Thoracic aorta (tissue), 2 donors: ENCODE measurements at places on chromosomes 16 and 17. TPM values are rescaled to one million over a fixed set of nuclear protein-coding genes. Genes with fewer than 3 reads are reported as not detected.

The XAF1 gene
- total RNA-seq, result 36.8 TPM

The CHP2 gene
- total RNA-seq, result not detected

The CDRT4 gene
- 13.5 TPM for total RNA-seq

The TEDC2 gene
- total RNA-seq, result 0.27 TPM

The HBA2 gene
- total RNA-seq, result 433 TPM

The MT1A gene
- 168 TPM for total RNA-seq

The NOB1 gene
- 7.0 TPM for total RNA-seq

The PHF23 gene
- total RNA-seq, result 44.7 TPM

The CETP gene
- not detected for total RNA-seq

The ABCC3 gene
- total RNA-seq, result 143 TPM

The CENPT gene
- total RNA-seq, result 70.9 TPM

- no peak overlapping the region for H3K27ac ChIP-seq
- H3K36me3 ChIP-seq, result peaks cover 4% of the 10 kb centered on the region
- H3K4me1 ChIP-seq, result no peaks in the 10 kb centered on the region
- H3K4me3 ChIP-seq, result no peak overlapping the region
Measured at GRCh38 chr17:3954086-3954485, 10.2 kb downstream of the ATP2A3 start.

- no peak for DNase-seq
- no peaks in the 10 kb centered on the region for H3K36me3 ChIP-seq
- no peak overlapping the region for H3K27ac ChIP-seq
- H3K27me3 ChIP-seq, result no peaks in the 10 kb centered on the region
- H3K4me1 ChIP-seq, result peaks cover 14% of the 10 kb centered on the region
Measured at GRCh38 chr16:56658327-56658875, 642 bp downstream of the MT1F start.

DNA sequence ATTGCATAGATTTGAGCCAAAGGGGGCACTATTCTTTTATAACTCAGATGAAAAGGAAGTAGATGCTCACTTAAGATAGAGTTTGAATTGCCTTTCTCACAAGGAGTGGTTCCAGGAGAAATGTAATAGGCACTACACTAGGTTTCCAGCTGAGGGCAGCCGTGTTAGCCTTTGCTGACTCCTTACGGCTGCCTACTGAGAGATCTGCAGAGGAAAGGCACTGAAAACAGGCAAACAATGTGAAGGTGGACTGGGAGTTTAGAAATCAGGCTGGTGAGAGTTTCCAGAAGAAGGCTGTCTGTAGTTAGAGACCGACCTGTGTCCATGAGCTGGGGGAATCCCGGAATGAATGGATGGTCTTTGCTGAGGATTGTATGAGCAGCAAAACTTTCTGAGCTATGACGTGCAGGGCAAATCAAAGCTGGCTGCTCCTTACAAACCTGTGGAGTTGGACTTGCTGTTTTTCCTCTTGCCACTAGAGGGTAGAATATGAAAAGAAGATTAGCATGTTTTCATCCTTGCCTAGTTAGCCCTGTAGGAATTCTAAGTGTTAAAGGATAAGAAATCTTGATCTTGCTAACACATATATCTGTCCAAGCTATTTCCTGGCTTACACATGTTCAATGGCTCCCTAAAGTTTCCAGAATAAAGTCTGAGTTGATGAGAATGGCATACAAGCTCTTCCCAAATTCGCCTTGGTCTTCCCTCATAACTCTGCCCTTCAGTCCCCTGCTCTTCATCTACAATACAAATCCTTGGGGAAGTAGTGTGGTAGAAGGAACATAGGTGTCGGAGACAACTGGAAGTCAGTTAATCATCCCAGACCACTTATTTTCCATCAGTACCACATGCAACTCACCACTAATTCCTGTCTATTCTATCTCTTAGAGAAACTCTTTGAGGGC, 20.1 kb upstream of the TAOK1 start:
- H3K36me3 ChIP-seq, result no peaks in the 10 kb centered on the region
- H3K4me3 ChIP-seq, result peak overlapping the region; percentile 52
- no peak for DNase-seq
- no peaks in the 10 kb centered on the region for H3K4me1 ChIP-seq
- no peaks in the 10 kb centered on the region for H3K27me3 ChIP-seq

- no peak overlapping the region for H3K4me3 ChIP-seq
- no peaks in the 10 kb centered on the region for H3K36me3 ChIP-seq
- no peaks in the 10 kb centered on the region for H3K4me1 ChIP-seq
- H3K27me3 ChIP-seq, result no peaks in the 10 kb centered on the region
- H3K27ac ChIP-seq, result no peak overlapping the region
Measured at GRCh38 chr16:87499189-87499486, 6.3 kb upstream of the ZCCHC14 start.

DNA sequence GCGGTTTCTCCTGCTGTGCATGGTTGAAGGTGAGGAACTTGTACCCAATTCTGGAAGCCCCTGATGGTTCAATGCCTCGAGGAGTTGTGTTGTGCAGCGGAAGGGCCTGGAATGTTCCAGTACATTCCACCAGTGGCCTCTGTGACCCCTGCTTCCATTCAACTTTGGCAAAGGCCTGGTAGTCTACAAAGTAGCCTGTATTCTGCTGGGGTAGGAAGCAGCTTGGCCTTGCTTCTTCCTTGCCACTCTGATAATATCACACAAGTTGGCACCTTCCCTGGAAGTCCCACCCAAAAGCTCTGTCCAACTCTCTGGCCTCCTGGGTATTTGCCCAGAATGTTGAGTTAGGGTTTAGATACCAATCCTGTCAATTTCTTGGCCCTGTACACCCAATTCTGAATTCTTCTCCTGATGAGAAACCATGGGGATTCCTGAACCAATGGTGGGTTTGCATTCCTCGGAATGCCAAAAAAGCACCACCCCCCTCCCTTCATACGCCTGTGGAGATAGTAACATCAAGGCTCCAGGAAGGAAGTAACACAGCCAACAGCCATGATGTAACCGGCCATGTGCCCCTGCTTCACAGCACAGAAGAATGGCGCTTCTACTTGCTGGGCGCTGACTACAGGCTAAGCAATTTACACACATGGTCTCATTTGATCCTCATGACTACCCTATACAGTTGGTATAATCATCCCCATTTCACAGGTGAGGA, 11.8 kb upstream of the FAM117A start:
- no peak for DNase-seq
- H3K4me1 ChIP-seq, result peaks cover 46% of the 10 kb centered on the region
- no peaks in the 10 kb centered on the region for H3K27me3 ChIP-seq
- H3K4me3 ChIP-seq, result no peak overlapping the region
- H3K27ac ChIP-seq, result peak overlapping the region; percentile 68
- H3K36me3 ChIP-seq, result no peaks in the 10 kb centered on the region

GRCh38 chr17:30558686-30559545, 81.7 kb downstream of the GOSR1 start:
- DNase-seq, result no peak
- no peaks in the 10 kb centered on the region for H3K36me3 ChIP-seq
- no peak overlapping the region for H3K4me3 ChIP-seq
- H3K4me1 ChIP-seq, result no peaks in the 10 kb centered on the region
- no peaks in the 10 kb centered on the region for H3K27me3 ChIP-seq
- H3K27ac ChIP-seq, result no peak overlapping the region

- no peak overlapping the region for H3K4me3 ChIP-seq
- H3K27me3 ChIP-seq, result no peaks in the 10 kb centered on the region
Measured at GRCh38 chr16:70294385-70295025, 4.5 kb upstream of the DDX19B start.

DNA sequence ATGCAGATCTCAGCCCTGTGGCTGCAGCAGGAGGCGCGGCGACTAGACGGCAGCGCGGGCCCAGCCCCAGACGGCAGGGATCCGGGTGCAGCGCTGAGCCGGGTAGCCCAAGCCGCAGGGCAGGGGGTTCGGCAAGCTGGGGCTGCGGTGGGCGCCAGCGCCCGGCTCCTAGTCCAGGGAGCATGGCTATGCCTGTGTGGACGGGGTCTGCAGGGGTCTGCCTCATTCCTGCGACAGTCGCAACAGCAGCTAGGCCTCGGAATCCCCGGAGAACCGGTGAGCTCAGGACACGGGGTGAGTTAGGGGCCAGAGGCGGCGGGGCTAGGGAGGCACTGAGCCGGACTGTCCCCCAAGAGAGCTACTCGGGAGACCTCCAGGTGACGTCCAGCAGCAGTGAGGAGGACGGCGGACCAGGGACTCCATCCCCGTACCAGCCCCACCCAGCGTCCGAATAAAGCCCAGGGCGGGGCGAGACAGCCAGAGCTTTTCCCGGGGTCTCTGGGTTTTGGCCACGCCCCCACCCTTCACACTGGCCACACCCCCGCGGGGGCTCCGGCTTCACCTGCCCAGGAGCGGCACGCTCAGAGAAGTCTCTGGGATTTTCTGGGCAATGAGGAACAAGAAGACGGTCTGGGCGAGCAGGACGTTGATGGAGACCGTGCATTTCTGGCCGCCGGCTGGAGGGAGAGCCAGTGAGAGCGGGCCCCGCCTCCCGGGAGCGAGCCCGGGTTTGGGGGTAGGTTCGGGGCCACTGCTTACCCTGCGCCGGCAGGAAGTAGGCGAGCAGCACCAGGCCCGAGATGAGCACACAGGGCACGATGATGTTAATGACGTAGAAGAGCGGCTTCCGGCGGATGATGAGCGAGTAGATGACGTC, 1.1 kb downstream of the C17orf107 start:
- H3K4me1 ChIP-seq, result peaks cover 16% of the 10 kb centered on the region
- no peak overlapping the region for H3K27ac ChIP-seq
- H3K36me3 ChIP-seq, result peaks cover 9% of the 10 kb centered on the region
- no peak for DNase-seq
- peak overlapping the region; percentile 74 for H3K4me3 ChIP-seq
- H3K27me3 ChIP-seq, result no peaks in the 10 kb centered on the region

GRCh38 chr16:48381201-48381600, 4.0 kb downstream of the SIAH1 start:
- H3K36me3 ChIP-seq, result no peaks in the 10 kb centered on the region
- no peak for DNase-seq
- no peaks in the 10 kb centered on the region for H3K27me3 ChIP-seq

DNA sequence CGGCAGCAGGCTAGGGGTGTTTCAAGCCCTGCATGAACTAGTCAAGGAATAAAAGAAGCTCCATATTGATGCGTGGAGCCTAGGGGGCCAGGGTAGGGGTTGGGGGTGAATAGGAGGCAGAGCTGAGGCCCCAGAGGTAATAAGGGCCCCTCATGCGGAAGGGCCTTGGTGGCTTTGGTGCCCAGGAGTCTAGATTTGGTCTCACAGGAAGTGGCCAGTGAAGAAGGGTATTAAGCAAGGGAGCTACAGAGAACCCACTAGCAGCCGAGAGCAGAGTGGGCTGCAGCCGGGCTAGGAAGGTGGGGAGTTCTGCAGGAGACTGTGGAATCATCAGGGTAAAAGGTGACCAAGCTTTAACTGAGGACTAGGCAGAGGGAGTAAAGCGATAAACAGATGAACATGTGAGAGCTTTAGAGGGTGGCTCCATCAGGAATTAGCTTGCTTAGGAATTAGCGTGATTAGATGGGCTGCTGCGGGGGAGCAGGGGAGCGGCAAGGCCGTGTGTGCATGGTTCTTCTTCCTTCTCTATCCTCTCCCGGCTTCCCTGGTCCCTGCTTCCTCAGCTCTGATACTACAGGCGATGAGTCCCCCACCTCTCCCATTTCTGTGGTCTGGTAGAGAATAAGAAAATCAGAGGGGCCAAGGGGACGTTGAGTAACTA, 9.8 kb downstream of the GNGT2 start:
- H3K36me3 ChIP-seq, result no peaks in the 10 kb centered on the region
- H3K27ac ChIP-seq, result no peak overlapping the region
- no peaks in the 10 kb centered on the region for H3K27me3 ChIP-seq
- no peak overlapping the region for H3K4me3 ChIP-seq

DNA sequence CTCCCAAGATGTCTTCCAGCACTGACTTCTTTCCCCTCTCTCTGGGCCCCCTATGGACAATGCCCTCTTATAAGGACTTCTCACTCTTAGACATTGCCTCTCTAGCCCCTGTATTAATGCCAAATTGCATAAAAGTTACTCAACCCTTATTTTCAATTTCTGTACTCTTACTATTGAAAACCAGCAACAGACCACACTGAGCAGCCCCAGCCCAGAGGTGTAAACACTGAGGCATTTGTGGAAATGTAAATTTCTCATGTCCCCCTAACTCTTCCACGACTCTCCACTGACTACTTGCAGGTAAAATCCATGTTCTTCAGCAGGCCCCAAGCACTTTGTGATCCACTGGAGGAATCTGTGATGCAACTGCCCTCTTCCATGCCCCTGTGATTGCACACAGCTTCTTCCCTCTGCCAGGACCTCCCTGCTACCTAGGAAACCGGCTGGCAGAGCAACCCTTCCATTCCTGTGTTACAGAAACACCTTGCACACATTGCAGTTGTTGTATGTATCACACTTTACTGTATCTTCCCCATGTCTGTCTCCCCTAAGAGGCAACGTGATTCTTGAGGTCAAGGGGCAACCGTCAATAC, 4.4 kb downstream of the N4BP1 start:
- peaks cover 68% of the 10 kb centered on the region for H3K4me1 ChIP-seq
- no peak overlapping the region for H3K27ac ChIP-seq
- H3K4me3 ChIP-seq, result no peak overlapping the region
- no peaks in the 10 kb centered on the region for H3K36me3 ChIP-seq

DNA sequence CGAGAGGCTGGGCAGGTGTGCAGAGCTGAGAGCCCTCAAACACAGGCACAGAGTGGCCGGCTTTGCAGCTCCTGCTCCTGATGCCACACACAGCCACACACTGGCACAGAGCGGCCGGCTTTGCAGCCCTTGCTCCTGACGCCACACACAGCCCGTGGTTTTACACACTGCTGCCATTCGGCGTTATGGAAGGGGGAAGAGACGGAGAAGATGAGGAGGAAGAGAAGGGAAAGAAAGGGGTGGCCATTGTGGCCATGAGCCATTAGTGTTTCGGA, 26.8 kb downstream of the WSCD1 start:
- DNase-seq, result no peak
- no peak overlapping the region for H3K4me3 ChIP-seq
- no peaks in the 10 kb centered on the region for H3K4me1 ChIP-seq
- no peaks in the 10 kb centered on the region for H3K27me3 ChIP-seq
- no peak overlapping the region for H3K27ac ChIP-seq

GRCh38 chr17:49402706-49403105, 12.0 kb downstream of the PHB1 start:
- H3K4me1 ChIP-seq, result no peaks in the 10 kb centered on the region
- peaks cover 38% of the 10 kb centered on the region for H3K36me3 ChIP-seq
- H3K4me3 ChIP-seq, result no peak overlapping the region
- H3K27ac ChIP-seq, result no peak overlapping the region
- H3K27me3 ChIP-seq, result no peaks in the 10 kb centered on the region

GRCh38 chr17:78142119-78142861, 3.9 kb upstream of the C17orf99 start:
- H3K27me3 ChIP-seq, result no peaks in the 10 kb centered on the region
- no peaks in the 10 kb centered on the region for H3K36me3 ChIP-seq
- H3K4me1 ChIP-seq, result peaks cover 15% of the 10 kb centered on the region
- H3K4me3 ChIP-seq, result no peak overlapping the region
- no peak for DNase-seq
- no peak overlapping the region for H3K27ac ChIP-seq

- DNase-seq, result no peak
- H3K4me1 ChIP-seq, result no peaks in the 10 kb centered on the region
- no peak overlapping the region for H3K4me3 ChIP-seq
- H3K27me3 ChIP-seq, result no peaks in the 10 kb centered on the region
- H3K36me3 ChIP-seq, result no peaks in the 10 kb centered on the region
Measured at GRCh38 chr17:5131146-5131715, 15.4 kb downstream of the USP6 start.

- peaks cover 34% of the 10 kb centered on the region for H3K4me1 ChIP-seq
- no peak overlapping the region for H3K4me3 ChIP-seq
- H3K27me3 ChIP-seq, result no peaks in the 10 kb centered on the region
- DNase-seq, result no peak
- no peaks in the 10 kb centered on the region for H3K36me3 ChIP-seq
Measured at GRCh38 chr16:4525634-4526277, 12.8 kb downstream of the CDIP1 start.

- H3K27me3 ChIP-seq, result no peaks in the 10 kb centered on the region
- H3K36me3 ChIP-seq, result peaks cover 62% of the 10 kb centered on the region
- no peaks in the 10 kb centered on the region for H3K4me1 ChIP-seq
- DNase-seq, result no peak
- no peak overlapping the region for H3K27ac ChIP-seq
Measured at GRCh38 chr16:31128711-31129567, 6.6 kb downstream of the PRSS8 start.
